ENCODE measurements at places on chromosomes 3 and 15. TPM values are rescaled to one million over a fixed set of nuclear protein-coding genes. Genes with fewer than 3 reads are reported as not detected.

FAM227B gene
- 5.1 TPM for total RNA-seq

GOLGA6L2 gene
- not detected for total RNA-seq

DNA sequence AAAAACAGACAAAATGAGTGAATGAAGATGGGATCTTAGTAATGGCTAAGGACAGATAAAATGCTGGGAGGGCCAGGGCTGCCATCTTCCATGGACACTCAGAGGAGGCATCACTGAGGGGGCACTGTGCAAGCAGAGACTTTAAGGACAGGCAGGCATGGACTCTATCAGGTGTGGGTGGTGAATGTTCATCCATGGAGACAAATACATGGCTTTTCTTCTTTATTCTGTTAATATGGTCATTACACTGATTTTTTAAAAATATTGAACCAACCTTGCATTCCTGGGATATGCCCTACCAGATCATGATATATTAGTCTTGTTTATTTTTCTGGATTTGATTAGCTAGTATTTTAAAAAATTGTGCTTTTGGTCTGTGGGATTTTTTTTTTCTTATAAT lies 12.2 kb downstream of the NUP210 start:
- no peaks in the 10 kb centered on the region for H3K36me3 ChIP-seq
- no peaks in the 10 kb centered on the region for H3K4me1 ChIP-seq
- DNase-seq, result no peak
- no peaks in the 10 kb centered on the region for H3K27me3 ChIP-seq
- no peak overlapping the region for H3K4me3 ChIP-seq

DNA sequence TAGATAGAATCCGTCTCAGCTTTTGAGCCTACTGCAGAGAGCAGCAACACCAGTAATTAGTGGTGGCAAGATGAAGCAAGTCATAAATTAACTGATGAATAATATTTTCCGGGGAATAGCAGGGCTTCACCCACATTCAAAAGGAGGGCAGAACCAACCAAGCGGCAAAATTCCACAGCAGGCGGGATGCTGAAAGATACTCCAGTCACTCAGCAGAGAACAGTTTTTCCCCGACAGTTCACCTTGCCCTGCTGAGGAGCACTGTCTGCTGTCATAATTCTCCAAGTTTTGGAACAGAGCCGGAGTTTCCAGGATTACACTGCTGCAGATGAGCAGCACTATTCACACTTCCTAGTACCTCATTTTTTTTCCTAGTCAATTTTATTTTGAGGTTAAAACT lies 274.7 kb downstream of the CD47 start:
- no peak overlapping the region for H3K27ac ChIP-seq
- H3K4me3 ChIP-seq, result no peak overlapping the region
- no peaks in the 10 kb centered on the region for H3K4me1 ChIP-seq

DNA sequence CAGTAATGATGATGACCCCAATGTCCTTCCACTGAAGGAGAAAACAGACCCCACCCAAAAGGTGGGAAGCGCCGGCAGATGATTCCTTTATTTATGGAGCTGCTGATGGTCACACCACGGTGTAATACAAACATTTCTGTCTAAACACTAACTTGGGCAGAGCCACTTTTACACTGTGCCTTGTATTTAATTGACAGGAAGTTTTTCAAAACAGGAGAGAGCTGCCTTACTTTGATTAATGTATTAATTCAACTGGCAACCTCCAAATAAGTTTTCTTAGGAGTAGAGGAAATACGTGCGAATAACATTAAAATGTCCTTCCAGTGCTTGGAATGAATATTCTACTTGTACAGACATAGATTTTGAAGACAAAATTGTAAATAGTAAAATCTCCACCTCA lies 70.4 kb downstream of the WWTR1 start:
- H3K27ac ChIP-seq, result no peak overlapping the region
- no peak for DNase-seq
- H3K36me3 ChIP-seq, result no peaks in the 10 kb centered on the region
- no peak overlapping the region for H3K4me3 ChIP-seq
- no peaks in the 10 kb centered on the region for H3K27me3 ChIP-seq

DNA sequence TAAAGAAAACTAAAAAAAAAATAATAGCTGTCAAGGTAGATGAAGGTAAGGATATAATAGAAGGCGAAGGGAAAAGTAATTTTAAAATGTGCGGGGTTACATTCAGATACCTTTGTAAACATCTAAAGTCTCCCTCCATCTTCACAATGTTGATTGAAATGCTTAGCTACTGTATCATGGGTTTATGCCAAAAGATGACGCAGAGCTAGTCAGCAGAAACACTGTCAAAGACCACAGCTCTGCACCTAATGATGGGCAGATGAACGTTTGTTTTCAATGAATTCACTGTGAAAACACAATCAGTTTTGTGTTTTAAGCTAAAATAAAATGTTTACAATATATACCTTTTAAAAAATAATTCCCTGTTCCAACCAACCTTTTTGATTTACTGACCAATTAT lies 61.2 kb downstream of the RFTN1 start:
- peaks cover 15% of the 10 kb centered on the region for H3K4me1 ChIP-seq
- H3K4me3 ChIP-seq, result no peak overlapping the region
- no peaks in the 10 kb centered on the region for H3K36me3 ChIP-seq
- H3K27me3 ChIP-seq, result no peaks in the 10 kb centered on the region

DNA sequence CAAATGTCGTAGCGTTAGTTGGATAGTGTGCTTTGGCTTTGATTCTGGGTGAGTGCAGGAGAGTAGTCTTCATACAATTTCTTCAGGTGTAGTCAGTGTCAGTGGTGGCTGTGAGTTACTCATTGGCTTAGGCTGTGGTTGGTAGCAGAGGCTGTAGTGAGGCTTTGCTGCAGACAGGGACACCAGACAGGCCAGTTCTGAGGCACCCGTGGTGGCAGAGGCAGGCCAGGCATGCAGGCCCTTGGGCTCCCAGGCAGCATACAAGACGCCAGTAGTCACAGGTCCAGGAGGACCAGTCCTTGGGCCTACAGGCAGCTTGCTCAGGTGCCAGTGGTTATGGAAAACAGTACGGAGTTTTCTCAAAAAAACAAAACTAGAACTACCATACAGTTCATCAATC lies 61.3 kb downstream of the DMXL2 start:
- H3K4me1 ChIP-seq, result no peaks in the 10 kb centered on the region
- no peak overlapping the region for H3K27ac ChIP-seq
- H3K36me3 ChIP-seq, result no peaks in the 10 kb centered on the region
- peak; percentile 61 for DNase-seq

DNA sequence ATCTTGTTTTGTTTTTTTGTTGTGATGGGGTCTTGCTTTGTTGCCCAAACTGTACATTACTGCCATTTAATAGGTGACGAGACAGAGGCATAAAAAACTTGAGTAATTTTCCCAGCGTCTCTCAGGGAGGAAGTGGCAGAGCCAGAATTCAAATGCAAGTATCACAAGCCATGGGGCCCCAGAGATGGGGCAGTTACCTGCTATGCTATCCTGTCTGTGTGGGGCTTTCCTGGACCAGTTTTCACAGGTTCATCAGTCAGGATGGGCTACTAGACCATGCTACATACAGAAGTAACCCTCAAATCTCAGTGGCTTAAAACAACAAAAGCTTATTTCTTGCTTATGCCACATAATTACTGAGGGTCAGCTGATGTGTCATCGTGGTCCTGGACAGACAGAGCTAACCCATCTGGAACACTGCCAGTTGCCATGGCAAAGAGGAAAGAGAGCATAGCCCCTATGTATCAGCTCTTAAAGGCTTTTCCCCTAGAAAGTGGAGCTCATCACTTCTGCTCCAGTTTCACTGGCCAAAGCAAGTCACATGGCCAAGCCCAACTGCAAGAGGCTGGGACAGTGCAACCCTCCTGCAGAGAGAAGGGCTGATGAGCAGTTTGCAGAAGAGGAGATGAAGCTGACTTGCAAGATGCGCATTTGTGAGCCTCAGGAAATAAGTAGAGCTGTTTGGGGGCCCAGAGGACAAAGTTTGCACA lies 31.7 kb upstream of the SYNM start:
- H3K27me3 ChIP-seq, result no peaks in the 10 kb centered on the region
- H3K4me1 ChIP-seq, result no peaks in the 10 kb centered on the region
- H3K36me3 ChIP-seq, result no peaks in the 10 kb centered on the region

DNA sequence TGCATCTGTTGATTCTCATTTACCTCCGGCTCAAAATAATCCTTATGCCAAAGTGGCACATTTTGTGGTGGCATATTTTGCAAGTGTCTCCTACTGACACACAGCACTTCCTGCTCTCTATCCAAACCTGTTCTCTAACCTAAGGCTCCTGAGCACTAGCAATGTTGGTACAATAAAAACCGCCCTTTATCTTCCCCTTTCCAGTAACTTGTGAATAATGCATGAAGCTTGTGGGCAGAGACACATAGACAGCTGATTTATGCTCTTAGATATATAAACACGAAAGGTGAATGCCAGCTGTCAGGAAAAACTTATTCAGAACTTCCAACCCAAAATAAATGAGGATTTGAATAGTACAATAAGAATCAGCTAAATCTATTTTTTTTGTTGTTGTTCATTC lies 34.6 kb upstream of the ARPIN start:
- H3K27ac ChIP-seq, result no peak overlapping the region
- H3K4me1 ChIP-seq, result no peaks in the 10 kb centered on the region
- no peak overlapping the region for H3K4me3 ChIP-seq
- H3K36me3 ChIP-seq, result no peaks in the 10 kb centered on the region
- DNase-seq, result no peak

- H3K4me3 ChIP-seq, result no peak overlapping the region
- H3K4me1 ChIP-seq, result peaks cover 5% of the 10 kb centered on the region
- H3K27ac ChIP-seq, result no peak overlapping the region
- no peak for DNase-seq
Measured at GRCh38 chr3:29279286-29279685, 1.6 kb upstream of the RBMS3 start.

OR4F6 gene
- not detected for total RNA-seq

COMMD4 gene
- 146 TPM for total RNA-seq

TM2D3 gene
- 30.5 TPM for total RNA-seq

DNA sequence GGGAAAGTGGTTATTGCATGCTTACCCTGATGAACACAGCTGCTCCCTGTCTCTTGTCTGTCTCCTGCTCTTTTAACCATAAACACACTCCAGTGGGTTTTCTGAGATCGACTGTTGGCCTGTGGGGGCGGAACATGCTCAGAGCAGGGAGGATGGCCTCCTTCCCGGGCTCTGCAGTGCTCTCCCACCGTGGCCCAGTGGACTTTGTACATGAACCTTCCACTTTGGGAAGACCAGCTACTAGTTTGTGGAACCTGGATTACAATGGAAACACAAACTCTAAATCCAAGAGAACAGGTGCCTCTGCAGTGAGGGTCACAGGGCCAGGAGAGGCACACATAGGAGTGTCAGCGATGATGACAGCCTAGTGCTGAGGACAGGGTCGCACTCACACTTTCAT lies 56.5 kb downstream of the KLF13 start:
- DNase-seq, result no peak
- no peak overlapping the region for H3K27ac ChIP-seq
- H3K36me3 ChIP-seq, result peaks cover 11% of the 10 kb centered on the region
- no peaks in the 10 kb centered on the region for H3K4me1 ChIP-seq

GRCh38 chr15:48433226-48433886 lies 102.1 kb downstream of the DUT start:
- no peaks in the 10 kb centered on the region for H3K27me3 ChIP-seq
- no peak overlapping the region for H3K27ac ChIP-seq
- H3K4me3 ChIP-seq, result no peak overlapping the region
- no peaks in the 10 kb centered on the region for H3K36me3 ChIP-seq
- DNase-seq, result no peak
- H3K4me1 ChIP-seq, result no peaks in the 10 kb centered on the region

COL7A1 gene
- 22.9 TPM for total RNA-seq

- no peak overlapping the region for H3K27ac ChIP-seq
- H3K4me3 ChIP-seq, result no peak overlapping the region
- H3K4me1 ChIP-seq, result no peaks in the 10 kb centered on the region
- no peaks in the 10 kb centered on the region for H3K36me3 ChIP-seq
Measured at GRCh38 chr3:44424758-44425157, 52.7 kb downstream of the ZNF445 start.

TMEM212 gene
- not detected for total RNA-seq

DNA sequence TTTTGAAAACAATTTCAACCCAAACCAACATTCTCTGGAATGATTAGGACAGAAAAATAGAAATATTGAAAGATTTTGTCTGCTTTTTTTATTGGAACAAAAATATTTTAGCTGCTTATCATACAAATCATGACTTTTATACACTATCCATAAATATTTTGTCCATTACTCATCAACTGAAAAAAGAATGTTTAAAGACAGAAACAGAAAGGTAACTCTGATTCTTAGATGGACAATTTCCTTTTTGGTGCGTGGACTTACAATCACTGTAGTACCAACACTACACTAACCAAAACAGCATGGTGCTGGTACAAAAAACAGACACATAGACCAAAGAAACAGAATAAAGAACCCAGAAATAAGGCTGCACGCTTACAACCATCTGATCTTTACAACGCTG lies 582.8 kb upstream of the CCDC54 start:
- no peak overlapping the region for H3K4me3 ChIP-seq
- no peaks in the 10 kb centered on the region for H3K27me3 ChIP-seq
- H3K4me1 ChIP-seq, result no peaks in the 10 kb centered on the region
- no peak for DNase-seq
- H3K27ac ChIP-seq, result no peak overlapping the region

ETFA gene
- 94.2 TPM for total RNA-seq

WDR93 gene
- not detected for total RNA-seq

DNA sequence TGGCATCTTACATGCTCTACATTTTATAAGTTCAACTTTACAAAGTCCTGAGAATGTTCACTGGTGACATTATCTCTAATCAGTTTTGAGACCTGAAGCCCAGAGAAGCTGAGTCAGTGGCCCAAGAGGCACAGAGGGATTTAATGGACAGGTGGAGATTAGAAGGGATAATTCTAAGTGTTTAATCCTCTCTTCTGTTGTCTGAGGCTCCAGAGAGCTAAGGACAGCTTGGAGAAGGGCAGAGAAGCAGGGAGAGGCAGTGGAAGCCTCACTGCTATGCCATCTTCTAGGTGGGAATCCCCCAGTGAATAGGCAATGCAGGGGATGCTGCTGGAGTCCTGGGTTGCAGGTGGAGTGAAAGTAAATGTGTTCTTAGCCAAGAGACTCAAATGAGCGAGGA lies 369.4 kb upstream of the SLCO3A1 start:
- H3K4me1 ChIP-seq, result no peaks in the 10 kb centered on the region
- no peaks in the 10 kb centered on the region for H3K27me3 ChIP-seq
- H3K36me3 ChIP-seq, result no peaks in the 10 kb centered on the region
- H3K4me3 ChIP-seq, result no peak overlapping the region
- H3K27ac ChIP-seq, result no peak overlapping the region

TMEM207 gene
- not detected for total RNA-seq

CDHR4 gene
- not detected for total RNA-seq

GRCh38 chr3:141360888-141361598 lies 7.3 kb upstream of the ZBTB38 start:
- H3K4me1 ChIP-seq, result no peaks in the 10 kb centered on the region
- H3K27ac ChIP-seq, result no peak overlapping the region
- H3K4me3 ChIP-seq, result no peak overlapping the region

PLA2G4E gene
- not detected for total RNA-seq

CLPX gene
- total RNA-seq, result 55.8 TPM

ONECUT1 gene
- 14.1 TPM for total RNA-seq

Data from H9 (cell line).